ENCODE measurements at places on chromosomes 5 and 9.

- no peak for DNase-seq
These were observed 20.2 kb downstream of the IL7R start for GRCh38 chr5:35876922-35877321.

DNA sequence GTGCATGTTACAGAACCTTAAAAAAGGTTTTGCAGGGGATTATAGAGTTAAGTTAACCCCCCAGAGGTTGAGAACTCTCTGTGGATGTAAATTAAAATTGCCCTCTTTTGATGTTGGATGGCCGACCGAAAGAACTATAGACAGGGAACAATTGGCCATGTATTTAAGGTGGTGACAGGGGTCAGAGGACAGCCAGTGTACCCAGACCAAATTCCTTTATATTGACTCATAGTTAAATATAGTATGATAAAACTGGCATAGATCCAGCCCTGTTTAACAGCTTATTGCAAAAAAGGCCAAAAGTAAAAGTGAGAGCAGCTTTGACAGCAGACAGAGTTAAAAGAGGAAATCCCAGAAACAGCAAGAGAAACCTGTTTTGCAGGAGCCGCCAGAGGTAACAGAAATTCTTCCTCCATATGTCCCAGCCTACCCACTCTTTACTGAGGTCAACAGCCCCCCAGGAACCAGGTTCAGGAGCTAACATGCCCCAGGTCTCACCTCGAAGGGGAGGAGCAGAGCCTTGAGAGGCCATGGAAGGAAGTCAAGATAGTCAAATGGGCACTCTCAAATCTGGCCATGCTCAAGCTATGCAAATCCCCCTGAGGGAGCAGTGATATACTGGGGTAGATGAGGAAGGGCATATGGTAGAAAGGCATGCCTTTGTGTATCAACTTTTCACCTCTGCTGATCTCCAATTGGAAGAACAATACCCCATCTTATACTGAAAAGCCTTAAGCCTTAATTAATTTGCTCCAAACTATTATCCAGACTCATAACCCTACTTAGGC is 156.4 kb upstream of the COX7C start:
- DNase-seq: no peak

- DNase-seq: no peak
These were observed 1.5 kb downstream of the CDC42SE2 start for GRCh38 chr5:131265311-131265803.

- no peak for DNase-seq
These were observed 115.3 kb downstream of the MACIR start for GRCh38 chr5:103373597-103374472.

GRCh38 chr5:146082798-146083197 is 22.6 kb downstream of the PLAC8L1 start:
- no peak for DNase-seq

DNA sequence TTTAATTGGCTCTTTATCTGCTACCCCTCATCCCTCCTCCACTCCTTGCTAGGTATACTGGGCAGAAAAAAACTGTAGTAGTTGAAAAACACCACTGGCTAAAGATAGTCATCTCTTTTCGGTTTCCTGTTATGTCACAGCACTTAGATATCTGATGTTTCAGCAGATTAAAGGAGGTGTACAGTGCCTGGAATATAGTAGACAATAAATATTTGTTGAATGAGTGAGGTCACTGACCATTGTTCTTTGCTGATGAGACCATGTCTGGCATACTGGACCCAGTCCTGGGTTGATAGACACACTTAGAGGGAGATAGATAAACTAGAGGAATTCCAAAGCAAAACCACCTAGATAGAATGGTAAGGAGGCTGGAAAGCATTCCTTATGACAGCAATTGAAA is 3.2 kb downstream of the GRPEL2 start:
- DNase-seq: no peak

GRCh38 chr5:125612181-125612721 is 811.0 kb upstream of the GRAMD2B start:
- DNase-seq: no peak

DNA sequence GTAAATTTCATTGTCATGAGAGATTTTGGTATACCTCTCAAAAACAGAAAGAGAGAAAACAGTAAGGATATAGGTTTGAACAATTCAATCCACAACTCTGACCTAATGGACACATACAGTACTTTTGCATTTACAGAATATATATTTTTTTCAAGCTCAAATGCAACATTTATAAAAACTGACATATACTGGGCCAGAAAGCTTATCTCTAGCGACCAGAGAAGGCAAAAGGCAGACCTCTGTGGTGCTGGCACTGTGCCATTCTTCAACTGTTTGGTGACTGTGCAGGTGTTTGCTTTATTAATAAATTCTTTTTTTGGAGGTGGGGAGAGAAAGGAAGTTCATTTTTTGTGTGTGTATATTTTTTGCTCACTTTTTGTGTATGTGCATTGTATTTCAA is 6.0 kb upstream of the PLAC8L1 start:
- DNase-seq: no peak

- no peak for DNase-seq
These were observed 210.6 kb downstream of the PCSK5 start for GRCh38 chr9:76101075-76101474.

Data from stimulated activated CD8-positive, alpha-beta memory T cell treated with anti-CD3 and anti-CD28 coated beads, Interleukin-2, amount 100 ng/mL, for 1 hour (primary cell).